ENCODE measurements at places on chromosomes 1 and 21.

DNA sequence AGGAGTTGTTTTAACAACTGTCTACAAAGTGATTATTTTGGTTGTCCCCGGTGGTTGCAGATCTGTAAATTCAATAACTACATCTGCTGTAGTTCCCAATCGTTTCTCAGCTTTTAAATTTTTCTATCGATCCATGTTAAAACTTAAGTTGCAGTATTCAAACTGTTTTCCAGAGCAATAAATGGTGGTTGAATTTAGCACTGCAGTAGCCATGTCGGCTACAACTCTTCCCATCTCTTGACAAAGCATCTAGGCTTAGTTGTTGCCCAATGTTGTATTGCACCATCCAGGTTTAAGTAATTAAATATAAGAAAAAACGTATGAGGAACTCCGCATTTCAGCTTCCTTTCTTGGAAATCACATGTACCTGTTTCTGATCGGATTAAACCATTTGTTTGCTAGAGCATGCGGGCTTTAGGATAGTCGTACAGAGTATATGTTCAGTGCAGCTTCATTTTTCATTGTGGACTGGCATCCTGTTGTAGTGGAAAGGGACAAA lies 996 bp downstream of the CNIH4 start:
- DNase-seq, result no peak

DNA sequence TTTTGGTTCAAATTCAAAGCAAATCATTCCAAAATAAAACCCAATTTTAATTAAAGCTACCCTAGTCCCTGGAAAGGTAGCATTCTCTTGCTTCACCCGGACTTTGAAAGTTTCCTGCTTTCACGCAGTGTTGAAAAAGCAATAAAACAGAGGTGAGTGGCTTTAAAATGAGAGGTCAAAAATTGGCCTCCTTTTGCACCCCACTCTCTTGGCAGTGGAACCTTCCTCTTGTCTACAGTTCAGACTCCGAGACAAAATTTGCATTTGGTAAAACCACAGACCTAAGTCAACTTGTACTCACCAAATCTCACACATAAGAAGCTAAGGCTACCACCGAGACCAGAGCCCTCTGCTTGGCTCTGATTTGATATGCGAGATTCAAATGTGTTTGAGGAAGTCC lies 252.7 kb downstream of the TTLL7 start:
- no peak for DNase-seq

DNA sequence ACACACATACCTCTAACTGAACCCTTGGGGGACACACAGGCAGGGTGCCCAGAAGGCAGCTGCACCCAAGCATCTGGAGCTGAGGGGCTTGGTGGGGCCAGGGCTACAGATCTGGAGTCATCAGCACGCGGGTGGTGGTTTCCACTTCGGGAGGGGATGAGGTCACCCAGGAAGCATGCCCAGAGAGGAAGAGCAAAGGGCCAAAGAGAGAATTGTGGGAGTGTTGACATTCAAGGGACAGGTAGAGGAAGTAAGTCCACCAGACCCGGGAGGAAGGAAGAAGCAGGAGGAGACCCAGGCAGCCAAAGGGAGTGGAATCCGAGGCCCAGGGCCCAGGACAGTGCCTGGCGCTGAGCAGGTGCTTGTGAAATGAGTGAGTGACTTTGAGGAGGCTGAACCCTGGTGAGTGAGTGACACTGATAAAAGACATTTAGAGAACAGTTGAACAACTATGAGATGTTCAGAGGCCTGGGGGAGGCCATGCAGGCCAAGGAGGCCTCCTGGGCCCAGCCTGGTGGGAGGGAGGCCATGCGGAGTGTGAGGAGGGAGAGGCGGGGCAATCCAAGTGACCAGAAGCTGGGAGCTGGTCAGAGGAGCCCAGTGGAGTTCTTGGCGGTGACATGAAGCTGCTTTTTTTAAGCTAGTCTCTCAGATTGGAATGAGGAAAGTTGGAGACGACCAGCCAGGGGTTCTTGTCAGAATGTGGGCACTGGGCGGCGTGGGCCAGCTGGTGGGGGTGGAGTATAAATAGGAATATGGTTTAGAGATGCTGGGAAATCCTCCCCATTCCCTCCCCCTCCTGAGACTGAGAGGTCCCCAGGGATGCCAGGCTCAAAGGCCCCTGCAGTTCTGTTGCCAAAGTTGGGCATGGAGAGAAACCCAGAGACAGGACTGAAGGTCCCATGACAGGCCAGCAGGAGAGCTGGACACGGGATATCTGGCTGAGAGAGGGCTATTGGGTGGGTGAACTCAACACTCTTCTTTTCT lies 7.9 kb downstream of the CDK18 start:
- no peak for DNase-seq

GRCh38 chr1:165697491-165697880 lies 876 bp downstream of the ALDH9A1 start:
- DNase-seq, result no peak

DNA sequence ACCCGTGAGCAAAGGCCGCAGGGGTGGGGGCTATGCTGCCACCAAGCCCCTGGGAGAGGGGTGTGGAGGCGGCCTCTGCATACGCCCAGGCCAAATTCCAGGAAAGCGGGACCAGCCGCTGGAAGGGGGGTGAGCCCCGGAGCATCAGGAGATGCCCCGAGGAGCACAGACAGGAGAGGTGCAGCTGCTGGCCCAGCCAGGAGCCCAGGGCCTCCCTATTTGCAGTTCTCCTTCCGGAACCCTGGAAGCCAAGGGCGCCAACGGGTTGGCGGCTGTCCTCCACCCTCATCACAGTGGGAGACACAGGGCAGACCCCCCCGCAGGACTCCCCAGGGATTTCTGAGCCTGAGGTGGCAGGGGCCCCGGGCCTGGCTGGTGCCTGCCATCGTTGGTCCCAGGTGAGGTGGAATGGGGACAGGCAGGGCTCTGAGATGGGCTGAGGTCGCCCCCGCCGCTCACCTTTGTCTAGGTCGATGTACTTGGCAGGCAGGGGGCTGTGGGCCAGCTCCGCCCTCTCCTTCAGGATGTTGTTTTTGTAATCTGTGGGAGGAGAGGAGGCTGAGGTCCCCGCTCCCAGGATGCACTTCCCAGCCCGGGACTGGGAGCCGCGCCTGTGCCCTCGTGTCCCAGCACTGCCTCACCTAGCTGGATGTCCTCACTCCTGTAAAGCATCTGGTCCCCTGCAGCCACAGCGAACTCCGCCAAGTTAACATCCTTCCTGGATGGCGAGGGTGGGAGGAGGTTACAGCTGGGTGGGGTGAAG lies 4.4 kb upstream of the DVL1 start:
- DNase-seq, result no peak

GRCh38 chr1:9265968-9266367 lies 26.7 kb upstream of the SPSB1 start:
- DNase-seq, result no peak

GRCh38 chr1:170634293-170634692 lies 29.6 kb upstream of the PRRX1 start:
- DNase-seq, result no peak

DNA sequence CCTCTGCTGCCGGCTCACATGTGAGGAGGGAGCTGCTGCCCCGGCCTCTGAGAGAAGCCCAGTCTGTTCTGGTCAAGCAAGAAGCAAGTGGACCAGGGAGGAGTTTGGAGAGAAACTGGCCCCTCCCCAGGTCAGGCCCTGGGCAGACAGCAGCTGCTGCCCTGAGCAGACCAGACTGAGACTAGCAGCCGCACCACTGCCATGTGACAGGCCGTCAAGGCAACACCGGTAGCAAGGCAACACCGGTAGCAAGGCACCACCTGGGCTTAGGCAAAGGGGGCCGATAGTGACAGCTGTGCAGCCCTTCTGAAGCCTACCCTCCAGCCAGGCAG lies 50.3 kb downstream of the ARHGEF16 start:
- DNase-seq, result no peak

- no peak for DNase-seq
Measured at GRCh38 chr1:23425193-23425494, 596 bp upstream of the TCEA3 start.

- no peak for DNase-seq
Measured at GRCh38 chr1:1628754-1629429, 3.1 kb upstream of the MMP23B start.

DNA sequence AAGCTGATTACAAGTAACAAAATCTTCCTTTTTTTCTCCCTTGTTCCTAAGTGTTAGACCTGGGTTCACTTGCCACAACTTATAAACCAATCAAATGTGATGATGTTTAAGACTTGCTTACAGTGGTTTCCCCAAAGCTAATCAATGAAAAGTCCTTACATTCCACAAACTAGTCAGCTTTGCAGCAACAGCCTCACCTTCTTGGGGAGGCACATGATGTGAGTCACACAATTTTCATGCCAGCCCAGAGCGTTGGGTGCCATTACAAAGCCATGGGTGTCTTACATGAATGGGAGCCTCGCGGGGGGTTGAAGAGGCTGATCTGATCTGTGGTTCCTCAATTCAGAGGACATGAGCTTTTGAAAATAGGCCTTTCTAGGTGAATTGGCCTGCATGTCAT lies 91.6 kb upstream of the UBE2U start:
- DNase-seq, result no peak

DNA sequence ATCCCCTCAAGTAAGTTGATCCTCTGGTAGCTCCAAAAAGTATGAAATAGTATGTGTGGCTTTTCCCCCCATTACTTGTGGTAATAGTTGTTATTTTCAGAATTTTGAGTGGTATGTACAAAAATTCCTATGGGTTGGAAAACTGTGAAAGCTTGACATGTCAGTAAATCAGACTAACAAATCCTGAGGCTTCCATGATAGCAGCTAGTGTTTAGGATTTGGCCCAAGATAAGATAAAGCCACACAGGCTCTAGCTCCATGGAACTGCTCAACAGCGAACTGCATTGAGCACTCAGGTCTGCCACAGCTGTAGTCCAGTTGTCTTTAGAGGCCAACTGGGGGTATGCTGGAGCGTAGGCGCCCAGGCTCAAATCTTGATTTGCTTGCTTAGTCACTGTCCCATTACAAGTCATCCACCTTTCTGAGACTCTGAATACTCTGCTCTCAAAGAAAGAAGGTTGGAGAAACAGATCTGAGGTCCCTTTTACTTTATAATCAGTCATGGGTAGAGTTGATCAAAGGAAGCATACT lies 28.7 kb downstream of the ATP1A1 start:
- DNase-seq, result no peak

DNA sequence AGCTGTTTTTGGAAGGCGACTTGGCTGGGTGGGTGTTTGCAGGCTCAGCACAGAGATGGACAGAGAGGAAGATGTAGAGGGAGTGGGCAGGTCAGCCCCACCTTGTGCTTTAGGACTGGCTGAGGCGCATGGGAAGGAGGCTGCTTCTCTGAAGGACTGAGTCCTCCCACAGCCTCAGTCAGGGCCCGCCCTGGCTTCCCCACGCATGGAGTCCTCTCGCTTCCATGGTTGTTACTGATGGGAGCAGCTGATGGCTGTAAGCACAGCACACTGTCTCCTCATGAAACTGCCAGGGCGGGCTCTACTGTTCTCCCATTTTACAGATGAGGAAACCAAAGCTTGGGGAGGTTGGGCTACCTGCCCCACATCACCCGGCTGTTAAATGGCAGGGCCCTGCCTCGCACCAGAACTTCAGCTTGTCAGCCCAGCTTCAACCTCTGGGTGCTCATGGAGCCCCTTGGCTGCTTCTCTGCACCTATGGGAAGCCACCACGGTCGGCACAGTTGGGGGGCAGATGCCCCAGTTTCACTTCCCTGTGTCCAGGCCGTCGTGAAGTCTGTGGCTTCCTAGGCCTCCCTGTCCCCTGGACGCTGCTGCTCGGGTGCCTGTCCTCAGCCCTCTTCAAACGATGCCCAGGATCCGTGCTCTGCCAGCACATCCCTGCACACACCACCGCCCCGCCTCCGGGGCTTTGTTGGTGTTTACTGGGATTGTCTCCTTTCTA lies 2.4 kb downstream of the TMEM201 start:
- no peak for DNase-seq

- no peak for DNase-seq
Measured at GRCh38 chr1:104248385-104248784, 498.7 kb downstream of the AMY1C start.

- DNase-seq, result no peak
Measured at GRCh38 chr1:159580340-159580739, 7.3 kb upstream of the APCS start.

GRCh38 chr1:169060919-169061639 lies 45.4 kb upstream of the ATP1B1 start:
- DNase-seq, result no peak

DNA sequence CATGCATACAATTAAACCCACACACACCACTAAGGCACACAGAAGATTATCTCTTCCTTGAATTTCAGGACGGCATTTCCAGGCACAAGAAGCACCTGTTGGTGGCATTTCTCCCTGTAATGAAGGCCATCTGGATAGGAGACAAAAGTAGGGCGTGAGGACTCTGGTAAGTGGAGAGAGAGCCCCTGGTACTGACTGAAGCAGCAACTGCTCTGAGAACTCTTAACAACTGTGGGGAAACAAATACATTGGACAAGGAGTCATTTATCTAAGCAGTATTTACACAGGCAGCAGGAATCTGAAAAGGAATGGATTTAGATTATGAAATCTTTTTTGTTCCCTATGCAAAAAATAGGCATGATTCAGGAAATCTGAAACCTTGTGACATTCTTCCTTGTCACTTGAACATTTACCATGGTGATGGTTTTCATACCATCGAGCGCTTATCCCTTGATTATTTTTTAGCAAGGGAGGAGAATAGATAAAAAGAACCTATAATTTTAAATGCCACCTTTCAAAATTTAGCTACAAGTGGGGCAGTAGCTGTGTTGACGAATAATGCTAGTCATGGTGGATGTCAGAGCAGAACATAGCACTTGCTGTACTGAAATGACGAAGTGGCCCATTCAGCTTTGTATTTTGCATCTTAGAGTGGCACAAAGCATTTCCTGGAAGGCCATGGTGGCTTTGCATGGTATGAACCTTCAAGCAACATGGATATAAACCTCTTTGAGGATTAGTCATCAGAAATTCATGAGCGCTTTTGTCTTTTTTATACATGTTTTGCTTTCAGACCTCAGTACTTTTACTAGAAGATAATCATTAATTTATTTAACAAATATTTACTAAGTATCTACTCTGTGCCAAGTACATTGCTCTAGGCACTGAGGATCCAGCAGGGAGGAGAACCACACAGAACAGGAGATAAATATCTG lies 362.0 kb downstream of the ADGRL2 start:
- DNase-seq, result no peak

Measured in activated CD4-positive, CD25-positive, alpha-beta regulatory T cell treated with anti-CD3 and anti-CD28 coated beads, Interleukin-2, amount 50 U/mL, for 16 hours (primary cell).